ENCODE measurements at places on chromosomes 7 and 10.

GRCh38 chr7:118013252-118014010 is 140.2 kb upstream of the CTTNBP2 start:
- H3K27me3 ChIP-seq: no peaks in the 10 kb centered on the region
- H3K4me1 ChIP-seq: no peaks in the 10 kb centered on the region
- no peak for DNase-seq
- no peaks in the 10 kb centered on the region for H3K36me3 ChIP-seq

GRCh38 chr7:12436896-12437535 is 33.4 kb upstream of the VWDE start:
- no peak overlapping the region for H3K27ac ChIP-seq
- peak; percentile 27 for DNase-seq
- H3K27me3 ChIP-seq: no peaks in the 10 kb centered on the region
- H3K36me3 ChIP-seq: no peaks in the 10 kb centered on the region
- no peaks in the 10 kb centered on the region for H3K4me1 ChIP-seq
- no peak overlapping the region for H3K4me3 ChIP-seq

- no peak overlapping the region for H3K4me3 ChIP-seq
- H3K27ac ChIP-seq: no peak overlapping the region
- DNase-seq: peak; percentile 16
- H3K27me3 ChIP-seq: no peaks in the 10 kb centered on the region
These were observed 754.3 kb downstream of the LRMDA start for GRCh38 chr10:76185471-76186301.

DNA sequence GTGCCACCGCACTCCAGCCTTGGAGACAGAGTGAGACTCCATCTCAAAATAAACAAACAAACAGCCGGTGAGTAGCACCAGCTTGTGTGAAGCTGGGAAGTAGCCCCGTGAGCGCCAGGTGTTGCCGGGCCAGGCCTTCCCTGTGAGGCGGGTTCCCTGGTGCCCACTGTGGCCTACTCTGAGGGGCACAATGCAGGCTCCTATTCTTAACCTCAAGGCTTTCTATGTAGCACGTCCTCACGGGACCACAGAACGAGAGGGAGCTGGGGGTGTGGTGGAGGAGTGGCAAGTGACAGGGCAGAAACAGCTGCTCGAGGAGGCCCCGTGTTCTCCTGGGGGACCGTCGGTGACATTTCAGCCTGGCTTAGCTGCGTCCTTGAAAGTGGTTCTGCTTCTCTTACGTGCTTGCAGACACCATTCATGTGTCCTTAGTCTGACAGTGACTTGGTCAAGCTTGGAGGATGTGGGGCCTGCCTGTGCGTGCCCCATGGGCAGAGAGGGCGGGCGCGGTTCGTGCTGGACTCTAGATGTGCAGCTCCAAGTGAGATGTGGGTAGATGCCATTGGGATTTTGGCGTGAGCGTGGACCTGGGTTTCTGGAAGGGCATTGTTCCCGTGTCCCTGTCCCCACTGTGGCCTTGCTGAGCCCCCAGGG is 116.6 kb downstream of the NKX6-2 start:
- no peak overlapping the region for H3K4me3 ChIP-seq
- no peaks in the 10 kb centered on the region for H3K36me3 ChIP-seq
- no peaks in the 10 kb centered on the region for H3K27me3 ChIP-seq
- H3K4me1 ChIP-seq: no peaks in the 10 kb centered on the region

- no peaks in the 10 kb centered on the region for H3K27me3 ChIP-seq
- H3K36me3 ChIP-seq: no peaks in the 10 kb centered on the region
- peaks cover 4% of the 10 kb centered on the region for H3K4me1 ChIP-seq
- DNase-seq: peak; percentile 42
These were observed 66.1 kb upstream of the CYP2C18 start for GRCh38 chr10:94617389-94617944.

GRCh38 chr7:100584683-100585510 is 1.0 kb downstream of the LRCH4 start:
- peak; percentile 91 for DNase-seq
- H3K27ac ChIP-seq: peak overlapping the region; percentile 6
- no peaks in the 10 kb centered on the region for H3K27me3 ChIP-seq

GRCh38 chr10:129711291-129711690 is 244.2 kb downstream of the MGMT start:
- no peak overlapping the region for H3K27ac ChIP-seq
- peaks cover 2% of the 10 kb centered on the region for H3K4me1 ChIP-seq
- no peaks in the 10 kb centered on the region for H3K36me3 ChIP-seq

GRCh38 chr10:102024799-102025198 is 31.2 kb downstream of the ARMH3 start:
- no peaks in the 10 kb centered on the region for H3K4me1 ChIP-seq
- no peak overlapping the region for H3K4me3 ChIP-seq
- H3K27me3 ChIP-seq: no peaks in the 10 kb centered on the region
- DNase-seq: no peak

DNA sequence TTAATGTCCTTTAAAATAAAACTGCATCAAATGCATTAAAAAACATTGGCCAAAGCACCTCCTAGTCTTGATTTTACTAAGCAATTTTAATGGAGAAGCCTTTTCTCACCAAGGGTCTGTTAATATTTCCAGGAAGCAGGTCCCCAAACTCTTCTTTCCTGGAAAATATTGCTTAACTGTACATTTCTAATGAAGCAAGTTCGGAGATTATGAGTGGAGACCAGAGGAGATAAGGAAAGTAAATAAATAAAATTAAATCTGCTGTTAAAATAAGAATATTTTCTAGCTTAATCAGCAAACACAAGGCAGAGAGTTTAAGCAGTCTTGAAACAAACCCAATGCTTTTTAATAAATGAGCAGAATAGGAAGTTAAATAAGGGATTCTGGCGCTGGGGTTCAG is 322.4 kb downstream of the PTEN start:
- no peaks in the 10 kb centered on the region for H3K27me3 ChIP-seq
- no peak overlapping the region for H3K27ac ChIP-seq
- H3K4me1 ChIP-seq: no peaks in the 10 kb centered on the region

GRCh38 chr10:69307434-69307833 is 29.1 kb downstream of the HK1 start:
- DNase-seq: no peak
- H3K27ac ChIP-seq: no peak overlapping the region
- no peaks in the 10 kb centered on the region for H3K36me3 ChIP-seq
- H3K27me3 ChIP-seq: no peaks in the 10 kb centered on the region

GRCh38 chr10:104273899-104274575 is 5.1 kb downstream of the GSTO2 start:
- H3K4me3 ChIP-seq: no peak overlapping the region
- DNase-seq: peak; percentile 13
- H3K4me1 ChIP-seq: peaks cover 5% of the 10 kb centered on the region
- no peak overlapping the region for H3K27ac ChIP-seq
- H3K36me3 ChIP-seq: no peaks in the 10 kb centered on the region
- no peaks in the 10 kb centered on the region for H3K27me3 ChIP-seq

DNA sequence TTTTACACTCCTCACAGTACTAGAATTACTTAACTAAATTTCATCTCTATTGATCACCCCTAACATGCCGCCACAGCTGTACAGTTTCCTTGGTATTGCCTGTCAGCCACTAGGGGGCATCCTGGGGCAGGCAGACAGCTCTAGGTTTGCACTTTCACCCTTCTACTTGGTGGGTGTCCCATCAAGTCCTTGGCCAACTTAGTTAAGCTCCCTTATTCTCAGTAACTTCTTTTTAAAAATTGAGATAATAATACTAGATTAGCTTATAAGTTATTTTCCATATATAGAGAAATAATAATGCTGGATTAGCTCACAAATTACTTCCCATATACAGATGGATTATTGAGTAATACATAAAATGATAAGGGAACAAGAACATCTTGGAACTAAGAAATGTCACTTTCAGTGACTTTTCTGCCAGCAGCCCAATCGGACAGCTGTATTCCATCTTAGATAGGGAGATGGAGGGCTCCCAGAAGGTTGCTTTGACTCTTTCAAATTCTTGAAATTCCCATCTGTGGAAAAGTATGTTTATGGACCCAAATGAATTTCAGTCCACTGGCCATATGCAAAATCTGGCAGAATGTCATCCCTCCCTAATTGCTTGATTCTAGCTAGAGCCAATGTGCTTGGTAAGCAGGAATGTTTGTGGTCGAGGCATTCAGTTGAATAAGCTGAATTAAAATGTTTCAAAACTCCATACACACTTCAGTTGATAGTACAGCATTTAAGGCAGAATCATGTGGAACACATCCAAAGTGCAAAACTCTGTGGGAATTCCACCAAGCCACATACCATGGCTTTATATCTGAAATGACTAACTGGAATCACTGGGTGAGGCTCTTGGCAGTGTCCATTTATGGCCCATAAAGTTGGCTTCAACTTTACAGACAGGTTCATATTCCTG is 309.7 kb downstream of the CSTF2T start:
- no peaks in the 10 kb centered on the region for H3K36me3 ChIP-seq
- no peaks in the 10 kb centered on the region for H3K4me1 ChIP-seq
- H3K27me3 ChIP-seq: no peaks in the 10 kb centered on the region
- no peak overlapping the region for H3K27ac ChIP-seq

DNA sequence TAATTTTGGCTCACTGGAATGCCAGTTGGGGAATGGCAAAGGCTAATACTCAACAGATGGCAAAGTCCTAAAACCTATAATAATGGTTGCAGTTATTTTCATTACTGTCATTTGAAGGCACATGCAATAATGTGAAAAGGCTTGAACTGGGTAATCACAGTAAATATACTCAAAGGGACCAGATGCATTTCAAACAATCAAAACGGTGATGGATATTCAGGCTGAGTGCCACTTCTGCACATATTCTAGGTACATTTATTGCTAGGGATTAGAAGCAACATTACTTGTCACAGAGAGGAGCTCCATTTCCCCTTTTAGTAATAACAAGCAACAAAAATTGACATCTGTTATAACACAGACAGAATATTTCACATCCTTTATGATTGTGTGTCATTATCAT is 171.8 kb downstream of the NXPH1 start:
- no peaks in the 10 kb centered on the region for H3K4me1 ChIP-seq
- H3K36me3 ChIP-seq: no peaks in the 10 kb centered on the region
- DNase-seq: no peak
- no peak overlapping the region for H3K27ac ChIP-seq

DNA sequence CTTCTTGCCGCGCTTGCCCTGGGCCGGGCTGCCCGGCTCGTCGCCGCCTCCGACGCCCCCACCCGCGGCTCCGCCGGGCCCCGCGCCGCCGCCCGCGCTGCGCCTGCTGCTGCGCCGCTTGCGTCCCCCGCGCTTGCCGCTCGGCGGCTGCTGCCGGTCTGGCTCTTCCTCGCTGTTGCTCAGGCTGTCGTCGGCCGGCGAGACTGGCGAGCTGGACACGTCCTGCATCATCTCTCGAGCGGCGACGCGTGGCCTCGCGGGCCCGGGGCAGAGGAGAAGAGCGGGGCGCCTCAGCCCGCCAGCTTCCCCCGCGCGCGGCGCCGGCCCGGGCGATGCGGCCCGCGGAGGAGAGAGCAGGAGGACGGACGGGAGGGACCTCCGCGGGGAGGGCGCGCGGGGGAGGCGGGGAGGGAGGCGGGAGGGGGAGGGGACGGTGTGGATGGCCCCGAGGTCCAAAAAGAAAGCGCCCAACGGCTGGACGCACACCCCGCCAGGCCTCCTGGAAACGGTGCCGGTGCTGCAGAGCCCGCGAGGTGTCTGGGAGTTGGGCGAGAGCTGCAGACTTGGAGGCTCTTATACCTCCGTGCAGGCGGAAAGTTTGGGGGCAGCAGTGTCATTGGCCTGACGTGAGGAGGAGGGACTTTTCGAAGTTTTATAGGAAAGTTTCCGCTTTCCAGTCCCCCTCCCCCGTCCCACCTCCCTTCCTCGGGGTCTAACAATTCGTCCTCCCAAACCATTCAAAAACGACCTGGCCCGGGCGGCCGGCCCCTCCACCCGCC is at the start of gene TWIST1:
TWIST1 (minus strand) TSS at position 546 of the 779 bp plus-strand sequence; CDS start at position 231, 315 bp downstream.
- no peak within 1 kb of the TSS for H3K27ac ChIP-seq
- no peaks in the 10 kb centered on the region for H3K36me3 ChIP-seq
- peaks cover 4% of the 10 kb centered on the region for H3K4me1 ChIP-seq
- peaks cover 35% of the 10 kb centered on the region for H3K27me3 ChIP-seq

GRCh38 chr7:111018960-111019736 is 71.8 kb upstream of the LRRN3 start:
- DNase-seq: peak; percentile 8
- peaks cover 2% of the 10 kb centered on the region for H3K4me1 ChIP-seq
- H3K4me3 ChIP-seq: no peak overlapping the region
- H3K27ac ChIP-seq: no peak overlapping the region
- no peaks in the 10 kb centered on the region for H3K27me3 ChIP-seq
- no peaks in the 10 kb centered on the region for H3K36me3 ChIP-seq

DNA sequence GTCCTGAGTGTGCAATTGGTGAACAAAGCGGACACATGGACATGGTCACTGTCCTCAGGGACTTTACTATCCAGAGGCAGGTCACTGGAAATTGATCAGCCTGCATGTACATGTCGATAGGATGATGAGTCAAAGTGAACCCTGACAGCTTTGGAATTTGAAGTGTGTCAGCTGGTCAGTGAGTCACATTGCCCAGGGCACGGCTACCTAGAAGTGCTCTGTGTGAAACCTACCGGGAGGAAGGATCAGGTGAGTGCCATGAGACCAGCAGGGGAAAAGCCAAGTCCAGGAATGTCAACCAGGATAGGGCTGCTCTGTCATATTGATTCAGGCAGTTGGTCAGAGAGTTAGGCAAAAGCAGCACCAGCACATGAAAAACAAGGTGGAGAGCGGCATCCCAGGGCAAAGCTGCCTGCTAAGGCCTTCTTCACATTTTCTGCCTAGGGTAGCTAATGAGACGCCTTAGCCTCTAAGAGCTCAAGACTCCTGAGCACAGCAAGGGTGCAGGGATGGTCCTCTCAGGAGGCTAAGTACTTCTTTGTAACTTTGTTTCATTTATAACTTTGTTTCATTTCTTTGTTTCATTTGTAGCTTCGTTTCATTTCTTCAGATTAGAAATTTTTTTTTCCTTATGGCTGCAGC is 19.4 kb upstream of the PDCD4 start:
- no peak overlapping the region for H3K4me3 ChIP-seq
- H3K27me3 ChIP-seq: no peaks in the 10 kb centered on the region
- H3K36me3 ChIP-seq: no peaks in the 10 kb centered on the region
- peak; percentile 72 for DNase-seq
- no peak overlapping the region for H3K27ac ChIP-seq

DNA sequence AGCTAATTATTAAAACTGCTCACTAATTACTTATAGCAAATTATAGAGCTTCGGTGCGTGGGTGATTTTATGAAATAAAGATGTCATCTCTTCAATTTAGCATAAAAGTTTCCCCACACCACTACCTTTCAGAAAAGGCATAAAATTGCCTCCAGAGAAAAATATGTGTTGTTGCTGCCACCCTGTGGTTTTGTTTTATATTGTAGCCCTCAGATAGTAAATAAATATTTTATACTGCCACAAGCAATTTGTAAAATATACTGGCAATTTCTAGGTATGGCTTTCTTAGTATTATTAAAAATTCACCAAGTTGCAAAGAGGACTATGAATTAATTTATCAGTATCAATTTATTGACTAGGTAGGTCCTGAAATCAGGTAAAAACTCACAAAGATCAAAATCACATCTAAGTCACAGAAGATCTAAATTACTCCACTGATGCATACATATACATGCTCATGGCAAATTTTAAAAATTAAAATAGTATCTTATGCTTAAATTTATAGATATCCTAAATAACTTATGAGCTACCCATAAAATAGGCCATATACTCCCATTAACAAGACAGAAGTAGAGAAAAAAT is 26.5 kb downstream of the ASNS start:
- H3K27ac ChIP-seq: no peak overlapping the region
- H3K4me3 ChIP-seq: no peak overlapping the region
- no peaks in the 10 kb centered on the region for H3K27me3 ChIP-seq
- DNase-seq: peak; percentile 22

GRCh38 chr7:111735661-111736551 is 173.6 kb upstream of the IMMP2L start:
- H3K27me3 ChIP-seq: no peaks in the 10 kb centered on the region
- H3K27ac ChIP-seq: no peak overlapping the region
- no peaks in the 10 kb centered on the region for H3K4me1 ChIP-seq
- DNase-seq: peak; percentile 76
- H3K4me3 ChIP-seq: no peak overlapping the region

GRCh38 chr7:7510794-7511193 is 24.9 kb downstream of the COL28A1 start:
- no peaks in the 10 kb centered on the region for H3K36me3 ChIP-seq
- no peak overlapping the region for H3K27ac ChIP-seq
- DNase-seq: no peak
- no peak overlapping the region for H3K4me3 ChIP-seq

Measured in mesendoderm (in vitro differentiated cells).